ENCODE measurements at places on chromosomes 3 and 15.

- H3K27ac ChIP-seq = peak overlapping the region; percentile 61
- H3K4me1 ChIP-seq = peaks cover 4% of the 10 kb centered on the region
- H3K27me3 ChIP-seq = no peaks in the 10 kb centered on the region
- H3K36me3 ChIP-seq = peaks cover 2% of the 10 kb centered on the region
- peak overlapping the region; percentile 80 for H3K4me3 ChIP-seq
Observed at GRCh38 chr15:80989081-80989517, 520 bp downstream of the MESD start.

GRCh38 chr15:56428821-56429458 is 36.0 kb downstream of the MNS1 start:
- DNase-seq = peak; percentile 0
- H3K36me3 ChIP-seq = peaks cover 11% of the 10 kb centered on the region
- no peak overlapping the region for H3K4me3 ChIP-seq
- H3K27ac ChIP-seq = no peak overlapping the region
- H3K4me1 ChIP-seq = no peaks in the 10 kb centered on the region

GRCh38 chr15:75659928-75660645 is 12.4 kb downstream of the SNX33 start:
- no peaks in the 10 kb centered on the region for H3K27me3 ChIP-seq
- H3K27ac ChIP-seq = no peak overlapping the region
- DNase-seq = no peak
- H3K4me3 ChIP-seq = no peak overlapping the region
- H3K4me1 ChIP-seq = peaks cover 7% of the 10 kb centered on the region

GRCh38 chr15:40098489-40099261 is 10.0 kb downstream of the BMF start:
- H3K27ac ChIP-seq = no peak overlapping the region
- no peak for DNase-seq
- H3K4me1 ChIP-seq = peaks cover 26% of the 10 kb centered on the region
- no peaks in the 10 kb centered on the region for H3K27me3 ChIP-seq
- H3K36me3 ChIP-seq = peaks cover 2% of the 10 kb centered on the region

DNA sequence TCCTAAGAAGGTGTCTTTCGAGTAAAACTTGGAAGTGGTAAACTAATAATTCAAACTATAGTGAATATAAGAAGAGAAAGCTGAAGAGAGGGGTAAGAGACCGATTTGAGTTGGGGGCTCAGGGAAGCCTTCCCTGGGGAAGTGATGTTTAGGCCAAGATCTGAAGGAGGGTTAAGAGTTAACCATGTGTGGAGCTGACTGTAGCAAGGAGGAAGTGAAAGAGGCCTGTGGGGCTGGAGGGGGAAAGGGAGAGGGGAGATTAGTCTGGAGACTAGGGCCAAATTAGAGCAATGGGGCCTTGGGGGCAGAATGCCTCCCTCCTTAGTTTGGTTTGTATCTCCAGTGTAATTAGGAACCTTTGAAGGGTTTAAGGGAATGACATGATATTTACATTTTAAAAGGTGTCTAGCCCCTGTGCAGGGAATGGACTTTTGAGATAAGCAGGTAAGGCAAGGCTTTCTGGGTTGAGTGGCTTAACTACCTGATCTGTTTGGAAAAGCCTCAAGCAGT is 2.2 kb downstream of the ZNF592 start:
- DNase-seq = no peak
- peaks cover 6% of the 10 kb centered on the region for H3K4me1 ChIP-seq
- no peaks in the 10 kb centered on the region for H3K27me3 ChIP-seq

- H3K4me3 ChIP-seq = no peak overlapping the region
- DNase-seq = no peak
- H3K27me3 ChIP-seq = no peaks in the 10 kb centered on the region
- H3K36me3 ChIP-seq = no peaks in the 10 kb centered on the region
- no peak overlapping the region for H3K27ac ChIP-seq
Observed at GRCh38 chr15:57823325-57823882, 116.9 kb downstream of the POLR2M start.

DNA sequence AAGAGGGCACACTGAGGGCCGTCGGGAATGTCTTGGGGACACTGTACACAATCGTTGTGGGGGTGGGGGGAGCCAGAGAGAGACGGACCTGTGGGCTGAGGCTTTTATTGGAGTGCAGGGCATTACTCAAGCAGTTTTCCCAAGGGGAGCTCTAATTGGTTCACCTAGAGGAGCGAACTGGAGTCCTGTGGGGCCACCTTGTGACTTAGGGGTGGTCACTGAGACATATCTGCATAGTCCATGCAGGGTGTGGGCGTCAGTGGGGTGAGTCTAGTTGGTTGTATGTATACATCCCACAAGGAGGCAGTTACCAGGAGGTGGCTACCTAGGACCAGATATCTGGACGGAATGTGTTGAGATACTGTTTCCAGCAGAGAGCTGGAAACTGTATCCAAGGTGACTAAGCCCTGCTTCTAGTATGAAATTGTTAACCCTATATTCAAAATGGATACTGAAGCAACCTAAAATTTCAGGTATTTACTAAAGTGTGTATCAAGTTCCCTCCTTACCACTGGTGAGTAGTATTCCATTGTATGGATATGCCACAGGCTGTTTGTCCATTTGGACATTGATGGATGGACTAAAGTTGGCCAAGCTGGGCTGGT is 2.6 kb upstream of the PIGZ start:
- peaks cover 4% of the 10 kb centered on the region for H3K4me1 ChIP-seq
- peaks cover 50% of the 10 kb centered on the region for H3K27me3 ChIP-seq
- DNase-seq = no peak
- no peak overlapping the region for H3K27ac ChIP-seq
- no peak overlapping the region for H3K4me3 ChIP-seq
- H3K36me3 ChIP-seq = no peaks in the 10 kb centered on the region

DNA sequence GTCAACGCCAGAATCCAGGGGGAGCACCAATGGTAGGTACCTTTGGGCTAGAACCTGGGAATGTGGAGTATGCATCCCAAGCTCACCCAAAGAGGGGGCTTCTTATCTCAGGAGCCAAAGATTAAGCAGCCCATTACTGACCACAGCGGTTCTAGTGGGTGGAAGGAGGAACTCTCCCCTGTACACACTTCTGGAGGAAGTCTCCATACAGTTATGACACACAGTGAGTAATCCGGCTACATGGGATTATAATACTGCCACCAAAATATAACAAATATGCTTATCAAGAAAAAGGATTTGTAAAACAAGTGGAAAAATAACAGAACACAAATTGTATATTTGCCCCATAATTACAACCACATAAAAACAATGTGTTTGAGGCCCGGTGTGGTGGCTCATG is 8.4 kb downstream of the MYO1E start:
- DNase-seq = no peak
- H3K27ac ChIP-seq = no peak overlapping the region
- H3K4me1 ChIP-seq = no peaks in the 10 kb centered on the region
- no peak overlapping the region for H3K4me3 ChIP-seq
- no peaks in the 10 kb centered on the region for H3K36me3 ChIP-seq
- H3K27me3 ChIP-seq = no peaks in the 10 kb centered on the region

- no peak for DNase-seq
- no peaks in the 10 kb centered on the region for H3K36me3 ChIP-seq
- H3K4me1 ChIP-seq = no peaks in the 10 kb centered on the region
- no peak overlapping the region for H3K27ac ChIP-seq
- peaks cover 2% of the 10 kb centered on the region for H3K27me3 ChIP-seq
- H3K4me3 ChIP-seq = no peak overlapping the region
Observed at GRCh38 chr3:56547486-56547885, 9.5 kb upstream of the CCDC66 start.

DNA sequence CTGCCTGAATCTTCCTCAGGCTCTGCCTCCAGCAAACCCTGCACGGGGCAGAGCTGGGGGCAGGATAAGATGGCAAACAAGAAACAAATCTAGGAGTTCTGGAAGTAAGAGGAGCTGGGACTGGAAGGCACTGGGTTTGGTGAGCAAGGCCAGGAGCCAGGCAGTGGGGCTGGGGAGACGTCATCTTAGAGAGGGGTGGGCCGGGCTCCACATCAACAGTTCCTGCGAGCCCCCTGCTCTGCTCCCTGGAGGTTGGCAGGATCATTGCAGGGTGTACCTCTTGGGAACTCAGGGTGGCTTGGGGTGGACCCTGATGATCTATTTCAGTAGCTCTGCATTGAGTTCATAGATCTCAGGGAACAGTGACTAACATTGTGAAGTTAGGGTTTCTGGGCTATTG is 87.3 kb upstream of the PRR23E start:
- no peaks in the 10 kb centered on the region for H3K36me3 ChIP-seq
- DNase-seq = no peak
- no peaks in the 10 kb centered on the region for H3K27me3 ChIP-seq
- no peak overlapping the region for H3K27ac ChIP-seq
- H3K4me1 ChIP-seq = no peaks in the 10 kb centered on the region
- H3K4me3 ChIP-seq = no peak overlapping the region

DNA sequence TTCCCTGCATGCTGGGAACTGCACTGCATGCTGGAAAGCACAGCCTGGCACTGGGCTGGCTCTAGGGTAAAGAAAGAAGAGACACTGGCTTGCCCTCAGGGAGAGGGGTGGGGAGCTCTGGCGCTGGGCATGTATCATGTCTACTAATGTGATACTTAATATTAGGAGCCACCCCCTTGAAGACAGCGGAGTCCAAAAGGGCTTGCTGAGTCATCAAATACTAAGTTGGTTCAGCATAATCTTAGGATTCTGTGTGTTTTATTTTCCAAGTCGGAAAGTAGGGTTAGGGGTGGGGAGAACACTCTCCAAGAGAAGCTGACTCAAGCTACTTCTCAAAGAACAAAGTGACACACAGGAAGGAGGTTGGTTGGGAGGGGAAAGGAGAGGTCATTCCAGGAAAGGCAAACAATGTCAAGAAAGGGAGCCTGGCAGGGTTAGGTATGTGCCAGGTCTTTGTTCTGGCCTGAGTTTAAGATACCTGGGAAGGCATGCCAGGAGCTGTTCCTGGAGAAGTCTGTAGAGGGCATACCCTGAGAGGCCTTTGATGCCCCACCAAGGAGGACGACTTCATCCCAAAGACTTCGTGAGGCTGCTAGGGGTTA is 237.8 kb upstream of the NR2E3 start:
- H3K4me1 ChIP-seq = peaks cover 3% of the 10 kb centered on the region
- no peak overlapping the region for H3K27ac ChIP-seq
- no peak overlapping the region for H3K4me3 ChIP-seq
- H3K27me3 ChIP-seq = no peaks in the 10 kb centered on the region

GRCh38 chr3:52085681-52086282 is 29.4 kb upstream of the DUSP7 start:
- peaks cover 21% of the 10 kb centered on the region for H3K4me1 ChIP-seq
- DNase-seq = no peak
- H3K4me3 ChIP-seq = no peak overlapping the region

- H3K36me3 ChIP-seq = no peaks in the 10 kb centered on the region
- H3K4me1 ChIP-seq = no peaks in the 10 kb centered on the region
- no peak overlapping the region for H3K27ac ChIP-seq
- H3K27me3 ChIP-seq = no peaks in the 10 kb centered on the region
Observed at GRCh38 chr3:31688984-31689383, 156.3 kb downstream of the STT3B start.

GRCh38 chr3:183518491-183519251 is 36.8 kb downstream of the KLHL6 start:
- no peaks in the 10 kb centered on the region for H3K27me3 ChIP-seq
- DNase-seq = peak; percentile 57
- H3K36me3 ChIP-seq = no peaks in the 10 kb centered on the region
- peaks cover 8% of the 10 kb centered on the region for H3K4me1 ChIP-seq
- H3K27ac ChIP-seq = peak overlapping the region; percentile 69

DNA sequence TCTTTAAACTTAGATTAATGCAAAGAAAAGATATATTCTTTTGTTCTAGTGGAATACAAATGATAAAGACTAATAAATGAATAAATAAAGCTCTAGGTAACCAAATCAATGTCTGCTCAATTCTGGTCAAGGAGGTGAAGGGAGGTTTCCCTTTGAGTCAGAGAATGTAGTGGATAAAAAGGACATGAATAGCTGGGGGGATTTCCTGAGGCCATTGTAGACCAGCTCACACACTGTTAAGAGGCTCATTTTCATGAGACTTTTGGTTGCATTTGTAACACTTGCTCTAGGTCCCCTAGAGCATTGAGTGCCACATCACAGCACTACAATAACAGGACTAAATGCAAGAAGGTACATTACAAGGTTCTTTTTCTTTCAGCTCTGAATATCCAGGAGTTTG is 170.7 kb downstream of the TIGIT start:
- peaks cover 3% of the 10 kb centered on the region for H3K4me1 ChIP-seq
- no peak overlapping the region for H3K4me3 ChIP-seq

GRCh38 chr3:59567661-59568060 is 517.8 kb upstream of the CFAP20DC start:
- DNase-seq = no peak
- no peak overlapping the region for H3K4me3 ChIP-seq
- no peaks in the 10 kb centered on the region for H3K36me3 ChIP-seq
- H3K27ac ChIP-seq = no peak overlapping the region
- H3K4me1 ChIP-seq = no peaks in the 10 kb centered on the region

- H3K36me3 ChIP-seq = peaks cover 30% of the 10 kb centered on the region
- H3K4me1 ChIP-seq = peaks cover 12% of the 10 kb centered on the region
- no peaks in the 10 kb centered on the region for H3K27me3 ChIP-seq
- no peak for DNase-seq
- H3K4me3 ChIP-seq = no peak overlapping the region
Observed at GRCh38 chr3:48985831-48986376, 4.1 kb upstream of the P4HTM start.

GRCh38 chr3:174822320-174822719 is 36.8 kb upstream of the NAALADL2 start:
- DNase-seq = no peak
- no peaks in the 10 kb centered on the region for H3K27me3 ChIP-seq
- H3K4me3 ChIP-seq = no peak overlapping the region

GRCh38 chr3:131543714-131544113 is 40.9 kb upstream of the MRPL3 start:
- no peak for DNase-seq
- no peaks in the 10 kb centered on the region for H3K27me3 ChIP-seq
- no peaks in the 10 kb centered on the region for H3K4me1 ChIP-seq
- H3K36me3 ChIP-seq = no peaks in the 10 kb centered on the region
- no peak overlapping the region for H3K4me3 ChIP-seq

- no peaks in the 10 kb centered on the region for H3K36me3 ChIP-seq
- no peak for DNase-seq
- H3K27me3 ChIP-seq = no peaks in the 10 kb centered on the region
- no peak overlapping the region for H3K4me3 ChIP-seq
- H3K27ac ChIP-seq = no peak overlapping the region
Observed at GRCh38 chr15:58458076-58458475, 26.3 kb downstream of the LIPC start.

- no peaks in the 10 kb centered on the region for H3K27me3 ChIP-seq
- no peaks in the 10 kb centered on the region for H3K36me3 ChIP-seq
- DNase-seq = no peak
- H3K4me1 ChIP-seq = no peaks in the 10 kb centered on the region
- no peak overlapping the region for H3K27ac ChIP-seq
Observed at GRCh38 chr3:101303089-101303731, 17.2 kb downstream of the IMPG2 start.

DNA sequence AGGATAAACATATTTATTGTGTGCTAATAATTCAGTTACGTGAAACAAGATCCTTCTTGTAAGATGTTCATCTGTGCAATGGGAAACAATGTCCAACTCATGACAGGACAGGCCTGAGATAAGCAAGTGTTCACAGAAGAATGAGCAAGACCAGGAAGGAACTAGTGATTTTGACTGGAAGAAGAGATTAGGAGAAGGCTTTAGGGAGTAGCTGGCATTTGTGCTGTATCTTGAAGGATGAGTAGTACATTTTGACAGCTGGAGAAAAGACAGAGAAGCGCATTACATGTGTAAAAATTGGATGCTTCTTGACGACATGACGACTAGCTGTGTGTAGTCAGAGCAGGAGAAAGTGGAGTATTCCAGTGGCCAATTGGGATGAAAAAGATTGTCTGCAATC is 48.4 kb downstream of the GBE1 start:
- H3K4me1 ChIP-seq = no peaks in the 10 kb centered on the region
- no peak overlapping the region for H3K27ac ChIP-seq
- no peak for DNase-seq
- H3K36me3 ChIP-seq = no peaks in the 10 kb centered on the region
- no peak overlapping the region for H3K4me3 ChIP-seq
- no peaks in the 10 kb centered on the region for H3K27me3 ChIP-seq

Measured in neuronal stem cell (in vitro differentiated cells).